ENCODE measurements at places on chromosomes 1 and 21. TPM values are rescaled to one million over a fixed set of nuclear protein-coding genes. Genes with fewer than 3 reads are reported as not detected.

CD1E gene
- not detected for total RNA-seq

OR2L5 gene
- total RNA-seq = not detected

FMO2 gene
- not detected for total RNA-seq

TPTE gene
- total RNA-seq = not detected

TNFRSF25 gene
- 15.4 TPM for total RNA-seq

KRTAP19-1 gene
- total RNA-seq = not detected

AVPR1B gene
- not detected for total RNA-seq

OLIG2 gene
- total RNA-seq = not detected

AADACL4 gene
- total RNA-seq = not detected

ELF3 gene
- total RNA-seq = 0.13 TPM

GPR52 gene
- 2.9 TPM for total RNA-seq

NENF gene
- 10.0 TPM for total RNA-seq

DRAXIN gene
- total RNA-seq = 0.93 TPM

F3 gene
- total RNA-seq = 3.3 TPM

CNTN2 gene
- not detected for total RNA-seq

PCAT6 gene
- not detected for total RNA-seq

ZNF697 gene
- 18.0 TPM for total RNA-seq

OR2T3 gene
- total RNA-seq = not detected

TMPRSS15 gene
- total RNA-seq = not detected

OR2T35 gene
- not detected for total RNA-seq

OR6K3 gene
- not detected for total RNA-seq

OR2AJ1 gene
- not detected for total RNA-seq

TOMM20 gene
- 120 TPM for total RNA-seq

CASQ1 gene
- total RNA-seq = not detected

SLC45A1 gene
- 0.57 TPM for total RNA-seq

SLC6A9 gene
- total RNA-seq = 0.86 TPM

ARHGEF16 gene
- 0.27 TPM for total RNA-seq

CACNA1S gene
- total RNA-seq = not detected

NIBAN1 gene
- total RNA-seq = 12.2 TPM

RIMS3 gene
- total RNA-seq = 0.13 TPM

LCE6A gene
- total RNA-seq = not detected

OR2T8 gene
- total RNA-seq = not detected

RAB7B gene
- 0.13 TPM for total RNA-seq

IL24 gene
- not detected for total RNA-seq

IL20 gene
- total RNA-seq = not detected

ZNF593OS gene
- total RNA-seq = not detected

LIN28A gene
- total RNA-seq = not detected

LTN1 gene
- total RNA-seq = 50.5 TPM

TMEM82 gene
- total RNA-seq = not detected

SUSD4 gene
- not detected for total RNA-seq

LACTBL1 gene
- not detected for total RNA-seq

PARS2 gene
- 2.0 TPM for total RNA-seq
